ENCODE measurements at places on chromosomes 5 and 9.

DNA sequence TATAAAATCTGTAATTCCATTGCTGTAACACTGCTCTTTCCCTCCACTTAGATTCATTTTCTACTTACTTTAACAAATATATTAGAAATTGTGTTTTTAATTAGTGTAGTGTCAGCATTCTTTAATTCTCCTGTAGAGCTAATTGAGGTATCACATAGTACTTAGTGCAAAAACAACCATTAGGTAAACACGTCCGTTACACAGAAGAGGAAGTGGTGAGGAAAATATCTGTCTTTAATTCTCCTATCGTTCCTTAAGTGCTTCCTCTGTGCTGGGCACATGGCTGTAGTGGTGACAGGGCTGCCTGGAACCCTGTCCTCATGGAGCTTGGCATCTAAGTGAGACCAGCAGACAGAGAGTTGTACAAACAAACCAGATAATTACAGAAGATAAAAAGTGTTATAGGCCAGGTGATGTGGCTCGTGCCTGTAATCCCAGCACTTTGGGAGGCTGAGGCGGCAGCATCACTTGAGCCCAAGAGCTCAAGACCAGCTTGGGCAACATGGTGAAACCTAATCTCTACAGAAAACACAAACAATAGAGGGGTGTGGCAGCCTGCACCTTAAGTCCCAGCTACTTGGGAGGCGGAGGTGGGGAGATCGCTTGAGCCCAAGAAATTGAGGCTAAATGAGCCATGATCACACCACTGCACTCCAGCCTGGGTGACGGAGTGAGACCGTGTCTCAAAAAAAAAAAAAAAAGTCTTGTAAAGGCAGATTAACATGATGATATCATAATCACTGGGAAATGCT is 36.4 kb downstream of the PARP8 start:
- no peak for DNase-seq

DNA sequence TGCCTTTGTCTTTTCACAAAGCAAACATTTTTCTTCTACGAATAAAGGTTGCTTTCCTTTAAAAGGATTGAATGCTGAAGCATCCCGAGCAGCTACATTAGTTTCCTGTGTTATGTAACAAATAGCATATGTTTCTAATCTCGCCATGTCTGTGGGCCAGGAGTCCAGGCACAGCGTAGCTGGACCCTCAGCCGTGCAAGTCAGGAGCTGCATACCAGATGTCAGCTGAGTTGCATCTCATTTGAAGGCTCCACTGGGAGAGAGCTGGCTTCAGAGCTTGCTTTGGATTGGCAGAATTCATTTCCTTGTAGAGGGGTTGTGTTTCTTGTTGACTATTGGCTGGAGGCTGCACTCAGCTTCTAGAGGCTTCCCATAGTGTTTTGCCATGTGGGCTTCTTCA is 16.0 kb upstream of the GOLPH3 start:
- no peak for DNase-seq

- DNase-seq = no peak
Observed at GRCh38 chr5:160466116-160466515, 44.5 kb downstream of the PTTG1 start.

DNA sequence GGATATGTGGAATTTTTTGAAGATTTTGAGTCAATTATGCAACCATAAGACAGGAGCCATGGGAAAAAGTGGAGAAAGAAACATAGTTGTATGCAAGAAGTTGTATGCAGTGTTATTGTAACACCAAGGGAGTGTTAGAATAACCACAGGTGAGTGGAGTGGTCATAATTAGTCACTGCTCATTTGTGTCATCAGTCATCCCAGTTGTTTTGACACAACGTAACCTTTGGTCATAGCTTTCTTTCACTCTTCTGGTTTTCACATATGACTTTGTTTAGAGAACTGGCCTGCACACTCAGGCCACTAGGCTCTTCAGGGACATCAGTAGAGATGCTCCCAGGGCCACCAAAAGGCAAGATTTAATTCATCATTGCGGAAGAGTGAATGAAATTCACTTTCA is 158.7 kb upstream of the HMHB1 start:
- no peak for DNase-seq
